ENCODE measurements at places on chromosomes 2 and 18.

DNA sequence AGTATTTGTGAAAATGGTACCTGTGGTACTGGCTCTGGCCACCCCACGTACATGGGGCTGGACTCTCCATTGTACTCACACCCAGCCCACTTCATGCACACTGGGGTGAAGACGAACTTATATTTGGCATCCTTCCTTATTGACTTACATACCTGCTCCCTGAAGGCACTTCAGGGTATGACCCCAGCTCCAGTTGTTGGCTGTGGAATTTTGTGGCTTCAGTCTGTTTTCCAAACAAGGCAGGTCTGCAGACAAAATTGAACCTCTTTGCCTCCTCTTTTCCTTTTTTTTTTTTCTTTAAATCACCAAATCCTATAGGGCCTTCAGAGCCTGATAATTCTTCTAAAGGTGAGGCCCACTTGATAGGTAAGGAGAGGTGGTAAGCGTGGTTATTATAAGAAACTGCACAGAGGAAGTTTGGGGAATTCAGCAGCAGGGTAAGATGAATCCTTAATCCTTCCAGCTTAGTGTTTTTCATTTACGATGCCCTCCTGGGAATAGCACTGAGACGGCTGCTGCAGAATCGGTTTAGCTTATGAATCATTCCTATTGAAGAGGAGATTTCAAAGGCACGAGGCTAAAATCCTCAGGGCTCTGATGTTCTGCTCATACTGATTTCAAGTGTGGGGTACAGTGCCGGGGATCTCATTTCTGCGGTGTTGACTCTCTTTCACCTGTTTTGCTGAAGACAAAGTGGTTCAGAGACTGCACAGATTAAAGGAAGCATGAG is 55.2 kb downstream of the KIF5C start:
- DNase-seq, result no peak

DNA sequence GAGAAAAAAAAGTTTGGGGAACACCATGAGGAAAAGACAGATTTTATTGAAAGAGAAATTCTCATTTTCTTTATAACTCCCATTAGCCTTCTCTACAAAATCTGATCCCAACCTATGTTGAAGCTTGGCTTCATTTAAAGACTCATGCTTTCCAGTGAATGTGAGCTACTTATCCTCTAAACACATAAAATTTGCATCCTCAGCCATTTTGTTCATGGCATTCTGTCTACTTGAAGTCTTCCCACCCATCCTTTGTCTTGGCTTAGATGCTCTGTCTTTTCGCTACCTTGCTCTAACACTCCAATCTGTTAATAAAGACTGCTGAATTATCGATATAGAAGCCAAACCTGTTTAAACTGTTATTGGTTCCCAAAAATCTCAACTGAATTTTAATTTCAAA is 39.3 kb downstream of the GDF7 start:
- DNase-seq, result no peak

DNA sequence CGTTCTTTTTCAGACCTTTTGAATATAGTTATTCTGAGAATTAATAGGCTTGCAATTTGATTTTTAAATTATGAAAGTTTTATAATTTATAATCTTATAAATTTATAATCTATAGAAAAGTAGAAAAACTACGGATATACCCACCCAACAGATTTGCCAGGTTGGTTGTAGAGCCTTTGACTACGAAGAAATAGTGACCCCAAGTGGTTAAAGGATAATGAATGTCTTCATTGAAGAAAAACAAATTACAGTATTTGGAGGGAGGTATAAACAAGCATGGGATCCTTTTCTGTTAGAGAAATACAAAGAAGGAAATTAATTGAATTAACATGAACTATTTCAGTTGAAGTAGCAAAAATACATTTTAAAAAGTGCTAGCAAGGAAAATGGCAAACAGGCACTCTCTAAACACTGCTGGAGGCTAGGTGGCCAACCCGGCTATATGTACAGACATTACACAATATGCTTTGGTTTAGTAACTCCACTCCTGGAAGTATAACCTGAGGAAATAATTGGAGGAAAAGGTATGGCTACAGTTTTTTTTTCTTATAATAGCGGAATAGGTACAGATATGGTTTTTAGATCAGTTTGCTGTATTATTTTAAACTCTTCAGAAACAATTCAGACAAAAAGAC is 110.9 kb downstream of the MIB1 start:
- no peak for DNase-seq

- DNase-seq, result no peak
Measured at GRCh38 chr2:64140665-64141200, 3.5 kb downstream of the PELI1 start.

- no peak for DNase-seq
Measured at GRCh38 chr2:234910186-234910679, 41.6 kb upstream of the SH3BP4 start.

DNA sequence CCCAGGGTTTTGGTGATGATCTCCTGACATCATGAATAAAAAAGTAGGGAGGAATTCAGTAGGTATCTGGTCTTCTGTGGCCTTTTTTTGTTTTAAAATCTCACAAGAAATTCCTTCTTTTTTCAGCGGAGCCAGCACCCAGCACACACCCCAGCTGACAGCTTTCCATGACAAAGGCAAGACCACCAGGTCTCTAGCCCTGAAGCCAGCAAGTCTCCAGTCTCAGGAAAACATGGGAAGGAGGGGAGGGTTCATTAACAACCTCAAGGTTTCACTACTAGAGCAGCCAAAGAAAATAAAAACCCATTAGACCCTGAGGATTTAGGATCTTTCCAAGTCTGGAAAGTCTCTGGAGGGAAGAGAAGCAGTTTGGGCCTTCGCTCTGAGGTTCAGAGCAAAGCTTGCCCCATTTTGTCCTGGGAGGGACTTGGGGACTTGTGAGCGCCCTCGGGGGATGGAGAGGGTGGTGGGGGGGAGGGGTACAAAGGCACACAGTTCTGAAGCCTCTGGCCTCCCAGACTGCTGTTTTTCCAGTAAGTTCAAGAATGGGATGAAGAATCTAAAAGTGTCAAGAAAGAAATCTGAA is 9.0 kb downstream of the FOXI3 start:
- DNase-seq, result no peak

DNA sequence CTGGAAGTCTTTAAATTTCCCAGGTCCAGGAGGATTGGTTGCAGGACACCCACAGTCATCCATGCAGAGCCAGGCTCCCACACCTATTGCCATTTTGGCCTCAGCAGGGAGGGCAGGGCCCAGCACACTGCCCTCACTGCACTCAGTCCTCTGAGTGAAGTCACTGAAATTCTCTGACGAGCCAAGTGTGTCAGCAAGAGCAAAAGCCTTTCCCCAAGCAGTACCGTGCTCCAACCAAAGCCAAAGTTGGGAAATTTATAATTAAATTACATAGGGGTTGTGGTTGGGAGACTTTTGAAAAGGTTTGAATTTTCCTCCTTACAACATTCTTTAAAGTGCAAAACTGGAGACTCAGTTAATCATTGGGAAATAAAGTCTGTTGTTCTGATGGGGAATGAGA is 98.5 kb upstream of the CD226 start:
- no peak for DNase-seq

DNA sequence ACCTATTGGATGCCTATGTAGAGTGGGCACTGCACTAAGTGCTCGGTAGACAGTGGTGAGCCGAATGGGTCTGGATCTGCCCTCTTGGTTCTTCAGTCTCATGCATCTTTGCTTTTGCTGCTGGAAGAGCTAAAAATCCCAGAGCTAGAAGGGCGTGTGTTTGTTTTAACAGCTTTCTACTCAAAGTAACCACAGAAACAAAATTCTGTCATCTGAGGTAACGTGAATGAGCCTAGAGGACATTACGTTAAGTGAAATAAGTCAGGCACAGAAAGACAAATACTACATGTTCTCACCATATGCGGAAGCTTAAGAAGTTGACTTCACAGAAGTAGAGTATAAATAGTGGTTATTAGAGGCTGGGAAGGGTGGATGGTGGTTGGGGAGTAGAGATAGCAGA is 119.8 kb downstream of the PLB1 start:
- DNase-seq, result no peak

GRCh38 chr2:112869258-112869842 is 32.8 kb upstream of the IL1B start:
- peak; percentile 53 for DNase-seq

GRCh38 chr2:10123281-10123680 is 742 bp downstream of the RRM2 start:
- peak; percentile 43 for DNase-seq

- no peak for DNase-seq
Measured at GRCh38 chr2:57022496-57022895, 838.7 kb downstream of the CCDC85A start.

DNA sequence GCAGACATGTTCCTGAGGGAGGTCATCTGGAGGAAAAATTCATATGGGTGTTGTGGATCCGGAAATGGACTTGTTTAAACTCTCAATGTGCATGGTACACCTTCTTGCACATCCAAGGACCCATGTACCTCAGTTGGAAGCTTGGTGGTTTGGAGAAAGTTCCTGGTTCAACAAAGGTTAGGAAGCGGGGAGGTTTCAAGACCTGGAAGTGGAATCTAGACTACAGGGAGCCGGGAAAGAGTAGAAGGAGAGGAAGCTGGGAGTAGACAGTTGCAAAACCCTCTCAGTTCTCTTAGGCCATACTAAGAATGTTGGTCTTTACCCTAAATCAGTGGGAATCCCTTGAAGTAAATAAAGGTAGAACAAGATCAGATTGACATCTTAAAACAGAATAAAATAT is 209.8 kb upstream of the SPOPL start:
- DNase-seq, result no peak

DNA sequence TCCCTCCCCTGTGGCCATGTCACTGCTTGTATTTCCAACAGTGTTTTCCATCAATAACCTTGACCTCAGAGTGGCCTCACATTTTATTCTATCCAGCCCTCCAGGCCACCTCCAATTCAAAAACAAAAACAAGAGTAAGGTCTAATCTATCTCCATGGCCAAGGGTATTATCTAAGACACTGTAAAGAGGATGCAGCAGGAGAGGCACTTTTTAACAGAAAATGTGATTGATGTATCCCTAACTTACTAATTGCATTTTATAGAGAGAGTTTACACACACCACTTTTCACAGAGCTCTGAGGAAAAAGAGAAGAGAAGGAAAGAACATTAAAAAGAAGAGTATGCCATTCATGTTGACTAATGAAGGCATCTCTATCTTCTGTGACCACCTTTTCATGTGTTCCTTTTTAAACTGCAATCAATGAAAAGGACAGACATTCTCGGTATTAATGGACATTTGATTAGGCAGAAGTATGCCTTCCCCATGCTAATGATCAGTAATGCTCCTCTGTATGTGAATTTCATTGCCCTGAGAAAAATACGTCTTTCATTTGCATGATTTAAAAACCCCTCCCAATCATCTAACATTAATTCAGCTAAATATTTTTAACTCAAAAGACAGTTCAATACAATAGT is 653.3 kb upstream of the POU3F3 start:
- no peak for DNase-seq

GRCh38 chr2:216761133-216761532 is 65.8 kb upstream of the IGFBP5 start:
- no peak for DNase-seq

- DNase-seq, result no peak
Measured at GRCh38 chr2:174445248-174445647, 41.6 kb downstream of the GPR155 start.

DNA sequence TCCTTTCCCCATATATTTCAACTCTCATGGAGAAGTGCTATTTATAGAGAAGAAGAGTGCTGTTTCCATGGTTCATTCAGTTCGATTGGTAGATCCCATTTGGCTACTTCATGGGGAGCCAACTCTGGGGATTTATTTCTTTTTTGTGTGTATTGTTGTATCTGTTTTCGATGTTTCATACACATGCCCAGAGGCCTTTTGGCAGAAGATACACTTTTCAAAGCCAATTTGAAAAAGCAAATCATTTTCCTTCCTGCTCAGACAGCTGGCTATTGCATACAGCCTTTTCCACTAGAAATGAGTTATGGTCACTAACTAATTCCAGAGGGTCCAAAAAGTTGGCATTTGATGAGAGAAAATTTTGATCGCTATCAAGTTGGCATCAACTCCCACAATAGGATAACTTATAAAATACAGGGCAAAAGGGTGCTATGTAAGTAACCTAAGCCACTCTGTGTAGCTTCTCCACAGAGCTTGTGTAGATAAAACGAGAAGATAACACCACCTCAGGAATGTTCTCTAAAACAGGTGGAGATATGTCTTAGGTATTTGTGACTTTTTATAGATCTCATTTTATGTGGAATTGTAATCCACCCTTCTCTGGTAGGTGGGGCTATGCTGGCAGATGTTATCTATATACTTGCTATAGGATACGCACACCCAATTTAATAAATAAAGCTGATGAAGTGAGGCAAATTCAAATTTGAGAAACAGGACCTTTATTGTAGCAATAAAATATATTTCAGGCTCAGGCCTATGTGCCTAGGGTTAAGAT is 798.5 kb downstream of the SATB2 start:
- no peak for DNase-seq

GRCh38 chr2:204027091-204027490 is 90.5 kb downstream of the ICOS start:
- DNase-seq, result peak; percentile 47

- DNase-seq, result no peak
Measured at GRCh38 chr18:33135951-33136660, 304.4 kb downstream of the CCDC178 start.

GRCh38 chr18:31497404-31497835 is 557 bp upstream of the DSG2 start:
- no peak for DNase-seq

GRCh38 chr2:234565201-234565600 is 68.3 kb upstream of the ARL4C start:
- DNase-seq, result no peak

DNA sequence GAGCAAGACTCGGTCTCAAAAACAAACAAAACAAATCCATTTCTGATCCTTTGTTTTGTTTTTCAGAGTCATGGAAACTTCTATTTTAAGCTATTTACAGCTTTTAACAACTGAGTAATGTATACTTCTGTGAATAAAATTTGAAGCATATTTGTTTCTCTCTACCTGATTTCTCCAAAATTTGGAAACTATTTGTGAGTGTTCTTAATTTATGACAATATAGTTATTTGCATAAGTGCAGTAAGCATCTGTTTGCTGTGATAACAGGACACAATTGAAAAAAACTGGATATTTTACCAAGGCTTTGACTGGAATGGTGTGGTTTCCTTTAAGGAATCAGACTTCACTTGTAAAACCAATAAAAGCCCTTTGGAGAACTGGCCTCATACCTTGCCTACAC is 53.3 kb upstream of the GULP1 start:
- DNase-seq, result no peak

DNA sequence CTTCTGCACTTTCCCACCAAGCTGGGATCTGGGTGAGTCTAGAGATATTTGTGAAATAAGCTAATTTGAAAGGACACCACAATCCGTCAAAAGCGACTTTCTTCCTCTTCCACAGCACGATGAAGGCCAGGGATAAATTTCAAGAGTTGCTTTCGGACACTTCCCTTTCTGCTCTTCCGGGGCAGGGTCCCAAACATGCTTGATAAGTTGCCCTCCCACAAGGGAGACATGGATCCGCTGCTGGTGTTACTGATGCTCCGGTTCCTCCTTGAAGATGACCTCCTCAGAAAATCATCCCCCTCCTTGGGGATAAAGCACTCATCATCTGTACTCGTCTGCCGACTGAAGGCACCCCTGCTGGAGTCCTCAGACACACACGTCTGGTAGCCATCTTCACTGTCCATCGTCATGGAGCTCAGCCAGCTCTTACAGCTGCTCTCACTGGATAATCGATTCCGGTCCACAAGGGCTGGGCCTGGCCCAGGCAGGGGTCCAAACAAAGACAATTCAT is 28.2 kb downstream of the CYTIP start:
- no peak for DNase-seq

GRCh38 chr2:96934182-96934495 is 52.2 kb downstream of the FAM178B start:
- no peak for DNase-seq

All from activated CD4-positive, alpha-beta memory T cell treated with anti-CD3 and anti-CD28 coated beads for 36 hours (primary cell).